ENCODE measurements at places on chromosomes 5 and 9. TPM values are rescaled to one million over a fixed set of nuclear protein-coding genes. Genes with fewer than 3 reads are reported as not detected.

The IL5 gene
- total RNA-seq, result not detected

- no peak overlapping the region for H3K4me3 ChIP-seq
- no peak for DNase-seq
- H3K4me1 ChIP-seq, result peaks cover 26% of the 10 kb centered on the region
- no peak overlapping the region for H3K27ac ChIP-seq
- no peaks in the 10 kb centered on the region for H3K36me3 ChIP-seq
Measured at GRCh38 chr5:95925939-95926338, 35.7 kb downstream of the ELL2 start.

GRCh38 chr5:98587166-98587565, 186.3 kb upstream of the RGMB start:
- H3K4me3 ChIP-seq, result no peak overlapping the region
- no peaks in the 10 kb centered on the region for H3K27me3 ChIP-seq
- no peak overlapping the region for H3K27ac ChIP-seq
- no peaks in the 10 kb centered on the region for H3K4me1 ChIP-seq
- H3K36me3 ChIP-seq, result no peaks in the 10 kb centered on the region

- H3K27me3 ChIP-seq, result no peaks in the 10 kb centered on the region
- peaks cover 6% of the 10 kb centered on the region for H3K4me1 ChIP-seq
- no peak for DNase-seq
- no peaks in the 10 kb centered on the region for H3K36me3 ChIP-seq
- no peak overlapping the region for H3K4me3 ChIP-seq
Measured at GRCh38 chr5:68369023-68369359, 153.4 kb downstream of the PIK3R1 start.

DNA sequence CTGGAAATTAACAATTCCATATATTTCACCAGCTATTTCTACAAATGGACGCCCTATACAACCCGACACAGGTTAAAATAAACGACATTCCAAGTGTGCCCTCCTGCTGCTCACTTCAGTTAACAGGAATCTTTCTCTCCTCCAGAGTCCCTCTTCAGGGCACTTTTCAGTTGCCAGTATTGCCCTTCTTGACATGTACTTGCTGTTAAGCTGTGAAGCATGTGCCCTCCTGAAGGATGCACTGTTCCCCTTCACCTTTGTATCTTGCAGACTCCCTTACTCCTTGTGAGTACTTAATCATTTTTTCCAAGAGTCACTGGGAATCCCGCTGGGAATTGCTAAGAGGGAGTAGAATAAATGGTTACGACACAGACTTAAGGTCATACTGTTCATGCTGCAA, 364.1 kb downstream of the CTNND2 start:
- no peak for DNase-seq
- H3K4me1 ChIP-seq, result peaks cover 5% of the 10 kb centered on the region
- no peak overlapping the region for H3K27ac ChIP-seq
- H3K36me3 ChIP-seq, result no peaks in the 10 kb centered on the region
